ENCODE measurements at places on chromosomes 1 and 21.

GRCh38 chr1:210728437-210729149, 399.9 kb downstream of the HHAT start:
- DNase-seq: no peak

GRCh38 chr21:34279883-34280282, 83.9 kb upstream of the KCNE2 start:
- no peak for DNase-seq

- DNase-seq: no peak
These were observed 625 bp upstream of the NEGR1 start for GRCh38 chr1:72283022-72283306.

- DNase-seq: no peak
These were observed 7.9 kb upstream of the PLA2G2C start for GRCh38 chr1:20194224-20194623.

- no peak for DNase-seq
These were observed 87.7 kb downstream of the SNX7 start for GRCh38 chr1:98749152-98749756.

- DNase-seq: no peak
These were observed 193.8 kb downstream of the ZC3H11B start for GRCh38 chr1:219419065-219419464.

GRCh38 chr1:11207898-11208611, 18.9 kb downstream of the ANGPTL7 start:
- DNase-seq: no peak

- DNase-seq: no peak
These were observed 844 bp downstream of the NIBAN1 start for GRCh38 chr1:184973272-184974055.

- no peak for DNase-seq
These were observed 25.0 kb upstream of the CCDC27 start for GRCh38 chr1:3727042-3727824.

DNA sequence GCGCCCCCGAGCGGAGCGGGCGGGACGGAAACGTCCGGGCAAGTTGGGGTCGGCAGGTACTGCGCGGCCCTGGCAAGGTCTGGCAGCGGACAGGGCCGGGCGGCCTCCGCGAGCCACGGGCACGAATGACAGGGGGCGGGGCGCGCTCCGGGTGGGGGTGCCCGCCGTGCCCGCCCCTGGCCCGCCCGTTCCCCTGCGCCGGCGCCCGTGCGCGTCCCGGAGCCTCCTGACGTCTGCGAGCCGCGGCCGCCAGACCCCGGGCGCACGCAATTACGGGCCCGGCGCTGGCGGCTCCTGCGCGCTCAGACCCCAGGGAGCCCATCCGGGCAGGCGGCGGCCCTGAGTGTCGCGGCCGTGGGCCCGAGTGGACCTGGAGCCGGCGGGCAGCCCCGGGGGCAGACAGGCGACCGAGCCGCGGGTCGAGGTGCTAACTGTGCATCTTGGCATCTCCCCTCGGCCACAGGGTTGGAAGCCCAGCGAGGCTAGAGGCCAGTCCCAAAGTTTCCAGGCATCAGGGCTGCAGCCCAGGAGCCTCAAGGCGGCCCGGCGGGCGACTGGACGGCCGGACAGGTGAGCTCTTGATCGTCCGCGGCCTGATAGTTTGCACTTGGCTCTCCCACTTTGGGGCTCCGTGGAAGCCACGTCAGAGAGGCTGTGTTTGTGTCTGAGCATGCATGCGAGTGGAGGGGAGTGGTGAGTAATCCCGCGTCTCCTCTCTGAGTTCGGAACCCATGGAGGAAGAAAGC, 918 bp downstream of the MIB2 start:
- no peak for DNase-seq

DNA sequence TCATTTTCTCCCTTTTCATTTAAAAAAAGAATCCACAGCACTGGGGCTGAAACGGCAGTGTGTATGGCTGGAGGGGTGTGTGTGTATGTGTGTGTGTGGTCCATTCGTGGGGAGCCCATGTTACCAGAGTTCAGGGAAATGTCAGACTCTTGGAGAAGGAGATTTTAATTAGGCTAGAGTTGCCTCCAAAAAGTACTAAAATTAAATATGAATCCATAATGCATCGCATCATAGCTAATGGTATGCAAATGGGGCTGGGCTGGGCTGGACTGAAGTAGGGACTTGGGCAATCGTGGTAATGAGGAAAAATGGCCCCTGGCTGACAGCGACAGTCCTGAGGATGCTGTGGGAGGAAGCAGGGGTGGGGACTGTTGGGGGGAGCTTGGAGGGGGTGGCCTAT, 24.8 kb downstream of the GRIK3 start:
- DNase-seq: no peak

DNA sequence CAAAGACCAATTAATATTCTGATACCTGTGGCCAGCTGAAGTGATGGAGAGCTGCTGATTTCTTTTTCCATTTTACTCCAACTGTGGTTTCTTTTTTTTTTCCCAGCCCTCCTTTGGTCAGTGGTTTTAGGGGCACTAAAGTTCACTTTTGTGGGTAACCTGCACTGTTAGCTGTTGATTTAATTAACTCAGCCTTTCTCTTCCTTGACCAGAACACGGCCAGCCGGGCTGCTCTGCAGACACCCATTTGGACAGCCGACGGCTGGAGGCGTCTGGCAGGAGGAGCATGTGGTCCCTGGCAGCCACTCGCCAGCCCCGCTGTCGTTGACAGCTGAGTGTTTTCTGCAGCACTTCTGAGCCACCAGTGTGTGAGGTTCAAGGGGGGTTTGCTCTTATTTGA, 136.2 kb upstream of the RUNX3 start:
- DNase-seq: no peak

DNA sequence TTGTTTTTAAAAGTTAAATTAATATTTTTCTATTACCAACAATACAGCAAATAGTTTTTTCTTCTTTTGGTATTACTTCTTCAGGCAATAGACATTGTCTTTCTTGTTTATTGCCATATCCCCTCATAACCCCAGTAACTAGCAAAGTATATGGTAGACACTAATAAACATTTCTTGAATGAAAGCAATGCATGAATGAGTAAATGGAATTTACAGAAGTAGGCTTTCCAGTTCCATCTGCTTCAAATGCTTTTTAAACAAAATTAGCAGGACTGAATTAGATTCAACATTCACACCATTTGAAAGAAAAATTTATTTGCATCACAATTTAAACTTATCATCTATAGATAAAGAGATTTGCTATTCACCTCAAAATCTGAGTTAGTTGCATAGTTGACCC, 5.6 kb upstream of the DR1 start:
- DNase-seq: no peak

GRCh38 chr21:34890724-34891612, 158.1 kb downstream of the RUNX1 start:
- DNase-seq: no peak

- peak; percentile 21 for DNase-seq
These were observed 2.7 kb downstream of the USP25 start for GRCh38 chr21:15732290-15732995.

DNA sequence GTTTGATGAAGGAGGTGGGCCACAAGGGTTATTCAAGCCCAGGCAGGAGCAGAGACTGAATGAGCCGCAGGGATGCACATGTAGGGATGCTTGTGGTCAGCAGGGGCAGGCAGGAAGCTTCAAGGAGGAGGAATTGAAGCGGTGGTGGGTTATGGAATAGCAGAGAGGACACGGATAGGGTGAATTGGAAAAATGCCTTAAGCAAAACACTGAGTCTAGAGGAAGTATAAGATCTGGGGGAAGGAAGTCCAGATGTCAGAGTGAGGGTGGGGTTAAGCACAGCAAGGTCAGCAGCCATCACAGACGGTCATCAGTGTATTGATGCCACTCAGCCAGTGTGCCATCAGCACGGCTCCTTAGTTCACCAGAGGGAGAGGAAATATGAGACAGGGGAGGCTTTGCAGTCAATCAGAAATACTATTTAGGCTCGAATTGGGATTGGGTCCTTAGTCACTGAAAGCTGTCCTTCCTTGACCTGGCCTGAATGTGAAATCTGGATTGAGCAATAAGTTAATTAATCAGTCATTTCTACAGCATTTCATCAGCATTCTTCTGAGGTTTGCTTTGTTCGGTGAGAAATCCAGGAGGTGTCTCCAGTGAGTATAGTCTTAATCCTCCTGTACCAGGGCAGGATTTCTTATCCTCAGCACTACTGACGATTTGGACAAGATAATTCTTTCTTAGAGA, 6.0 kb upstream of the LCE1F start:
- no peak for DNase-seq

DNA sequence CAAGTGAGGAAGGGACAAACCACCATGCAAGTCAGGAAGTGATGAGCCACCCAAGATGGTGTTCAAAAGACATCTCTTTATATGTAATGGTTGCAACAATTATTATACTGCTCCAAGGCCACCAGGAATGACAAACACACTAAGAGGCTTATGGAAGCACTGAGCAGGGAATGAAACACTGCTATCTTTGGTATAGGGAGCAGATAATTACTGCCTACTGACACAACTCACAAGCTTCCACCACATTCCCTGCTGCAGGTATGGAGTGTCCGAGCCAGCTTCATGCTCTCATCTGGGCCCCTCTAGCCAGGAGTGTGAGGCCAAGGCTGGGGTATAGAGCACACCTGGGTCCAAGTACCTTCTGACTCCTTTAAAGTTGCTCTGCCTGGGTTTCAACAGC, 371.4 kb downstream of the HHAT start:
- no peak for DNase-seq

- no peak for DNase-seq
These were observed 39.4 kb downstream of the PLXNA2 start for GRCh38 chr1:208204779-208205178.

GRCh38 chr1:157831968-157832626, 9.5 kb downstream of the CD5L start:
- DNase-seq: no peak

DNA sequence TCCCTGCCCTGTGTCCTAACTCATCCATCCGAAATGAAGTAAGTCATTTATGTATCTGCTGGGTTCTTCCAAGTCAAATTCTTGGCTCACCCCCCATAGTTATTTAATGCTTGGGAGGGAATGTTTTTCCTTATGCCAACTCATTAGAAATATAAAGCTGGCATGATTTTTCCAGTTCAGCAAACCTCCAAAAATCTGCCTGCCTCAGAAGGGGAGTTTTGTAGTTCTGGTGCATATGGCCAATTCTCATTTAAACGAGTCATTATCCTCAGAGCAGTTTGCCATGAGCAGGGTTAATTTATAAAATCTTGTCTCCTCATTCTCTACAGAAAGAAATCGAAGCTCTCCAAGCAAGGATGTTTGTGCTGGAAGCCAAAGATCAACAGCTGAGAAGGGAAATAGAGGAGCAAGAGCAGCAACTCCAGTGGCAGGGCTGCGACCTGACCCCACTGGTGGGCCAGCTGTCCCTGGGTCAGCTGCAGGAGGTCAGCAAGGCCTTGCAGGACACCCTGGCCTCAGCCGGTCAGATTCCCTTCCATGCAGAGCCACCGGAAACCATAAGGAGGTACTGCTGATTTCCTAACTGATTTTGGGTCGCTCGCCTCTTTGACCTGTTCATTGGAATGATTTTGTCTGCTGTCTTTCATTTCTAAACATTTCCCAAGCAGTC, 144.1 kb downstream of the DISC1 start:
- no peak for DNase-seq

DNA sequence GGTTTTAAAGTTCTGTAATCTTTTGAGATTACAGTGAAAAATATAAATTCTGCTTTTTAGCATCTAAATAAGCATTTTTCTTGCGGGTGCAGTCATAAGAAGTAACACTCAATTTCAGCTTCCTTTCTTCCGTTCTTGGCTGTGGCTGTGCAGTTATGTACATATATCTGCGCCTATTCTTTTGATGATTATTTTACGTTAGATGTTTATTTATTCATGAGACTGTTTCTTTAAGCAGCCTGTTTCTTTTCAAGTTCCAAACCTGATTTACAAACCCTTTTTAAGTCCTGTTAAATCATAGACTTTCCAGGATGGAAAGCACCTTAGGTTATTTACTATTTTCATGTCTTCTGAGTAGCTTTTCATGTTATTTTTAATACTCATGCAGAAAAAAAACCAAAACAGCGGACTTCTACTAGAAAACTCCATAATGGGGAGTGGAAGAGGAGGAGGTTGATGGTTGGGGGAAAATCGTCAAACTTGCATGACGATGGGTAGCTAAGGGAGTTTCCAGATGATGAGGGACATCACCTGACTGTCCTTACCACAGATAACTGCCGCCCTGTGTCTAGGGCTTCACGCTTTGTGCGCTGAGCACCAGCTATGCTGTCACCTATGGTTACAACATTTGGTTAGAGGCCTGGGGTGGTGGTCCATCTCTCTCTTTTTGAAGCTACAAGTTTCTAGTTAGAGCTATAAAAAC, 2.6 kb downstream of the PRDM2 start:
- no peak for DNase-seq

- DNase-seq: no peak
These were observed 55.6 kb upstream of the FBXO28 start for GRCh38 chr1:224058303-224058702.

GRCh38 chr21:44092211-44092610, 15.0 kb upstream of the PWP2 start:
- DNase-seq: no peak
